ENCODE measurements at places on chromosomes 3 and 15. TPM values are rescaled to one million over a fixed set of nuclear protein-coding genes. Genes with fewer than 3 reads are reported as not detected.

- no peak overlapping the region for H3K27ac ChIP-seq
- H3K4me3 ChIP-seq = no peak overlapping the region
- H3K4me1 ChIP-seq = peaks cover 16% of the 10 kb centered on the region
- DNase-seq = no peak
- H3K36me3 ChIP-seq = peaks cover 5% of the 10 kb centered on the region
Measured at GRCh38 chr3:61645148-61645547, 83.8 kb downstream of the PTPRG start.

GRCh38 chr3:48695393-48695753, 9.7 kb upstream of the NCKIPSD start:
- peak overlapping the region; percentile 81 for H3K27ac ChIP-seq
- peaks cover 23% of the 10 kb centered on the region for H3K4me1 ChIP-seq
- DNase-seq = peak; percentile 79
- H3K36me3 ChIP-seq = peaks cover 20% of the 10 kb centered on the region

DNA sequence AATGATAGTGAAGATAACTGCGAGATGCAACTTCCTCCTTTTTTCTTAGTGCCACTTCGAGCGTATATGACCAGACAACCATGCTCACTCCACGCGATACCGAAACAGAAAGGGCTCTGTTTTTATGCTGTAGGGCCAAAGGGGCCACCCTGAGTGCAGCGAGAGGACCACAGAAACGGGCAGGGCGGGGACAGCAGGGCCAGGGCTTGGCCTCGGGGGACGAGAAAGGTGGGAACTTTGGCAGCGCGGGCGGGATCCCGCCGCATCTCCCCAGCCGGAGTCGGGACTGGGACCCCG, 483 bp downstream of the VPS13C start:
- peaks cover 43% of the 10 kb centered on the region for H3K27me3 ChIP-seq
- H3K4me3 ChIP-seq = peak overlapping the region; percentile 77
- no peak for DNase-seq
- no peaks in the 10 kb centered on the region for H3K36me3 ChIP-seq
- H3K27ac ChIP-seq = no peak overlapping the region
- H3K4me1 ChIP-seq = no peaks in the 10 kb centered on the region

The GALNT15 gene
- 0.09 TPM for total RNA-seq

GRCh38 chr15:39188314-39188713, 392.6 kb upstream of the THBS1 start:
- no peaks in the 10 kb centered on the region for H3K4me1 ChIP-seq
- no peak for DNase-seq
- H3K27me3 ChIP-seq = no peaks in the 10 kb centered on the region
- no peak overlapping the region for H3K27ac ChIP-seq
- H3K4me3 ChIP-seq = no peak overlapping the region

Measured in neural progenitor cell (in vitro differentiated cells).